Activated T-cell treated with anti-CD3 and anti-CD28 coated beads, Interleukin-2, amount 50 U/mL, for 72 hours (primary cell): ENCODE measurements at places on chromosomes 3 and 15.
A peak's percentile ranks its signal among the peaks of the same experiment; 100 is the strongest.

GRCh38 chr3:169764312-169764881 lies 463 bp downstream of the TERC start:
- H3K27me3 ChIP-seq = no peaks in the 10 kb centered on the region
- peak overlapping the region; percentile 97 for H3K4me3 ChIP-seq
- peaks cover 3% of the 10 kb centered on the region for H3K36me3 ChIP-seq
- H3K27ac ChIP-seq = peak overlapping the region; percentile 98
- DNase-seq = peak; percentile 66
- H3K4me1 ChIP-seq = peaks cover 24% of the 10 kb centered on the region

DNA sequence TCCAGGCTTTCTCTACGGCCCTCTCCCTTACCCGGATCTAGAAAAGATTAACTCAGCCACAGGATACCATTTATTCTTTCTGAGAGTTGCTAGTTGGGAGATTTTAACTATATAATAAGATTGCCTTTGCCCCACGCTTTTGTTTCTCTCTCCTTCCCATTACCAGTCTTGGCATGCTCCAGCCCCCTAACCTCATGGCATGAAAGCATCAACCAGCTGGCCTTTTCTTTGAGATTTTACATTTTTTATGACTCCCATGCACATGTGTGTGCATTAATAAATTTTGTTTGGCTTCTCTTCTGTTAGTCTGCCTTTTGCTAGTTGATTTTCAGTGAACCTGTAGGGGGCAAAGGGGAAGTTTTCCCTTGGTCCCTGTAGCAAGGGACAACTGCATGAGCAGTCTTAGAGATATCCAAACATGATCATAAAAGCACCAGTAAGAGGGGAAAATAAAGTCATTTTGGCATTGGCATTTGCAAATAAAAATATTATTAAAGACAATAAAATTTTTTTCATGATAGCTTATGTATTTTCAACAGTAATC lies 73.6 kb downstream of the OXSM start:
- no peak overlapping the region for H3K4me3 ChIP-seq
- H3K4me1 ChIP-seq = no peaks in the 10 kb centered on the region
- DNase-seq = no peak
- no peak overlapping the region for H3K27ac ChIP-seq
- H3K36me3 ChIP-seq = no peaks in the 10 kb centered on the region

GRCh38 chr3:190494907-190495306 lies 19.0 kb upstream of the IL1RAP start:
- no peak overlapping the region for H3K27ac ChIP-seq
- peaks cover 37% of the 10 kb centered on the region for H3K4me1 ChIP-seq
- H3K27me3 ChIP-seq = peaks cover 86% of the 10 kb centered on the region

- no peak for DNase-seq
- peaks cover 12% of the 10 kb centered on the region for H3K27me3 ChIP-seq
- peaks cover 48% of the 10 kb centered on the region for H3K4me1 ChIP-seq
- peaks cover 2% of the 10 kb centered on the region for H3K36me3 ChIP-seq
- H3K4me3 ChIP-seq = no peak overlapping the region
Observed at GRCh38 chr3:12179441-12179840, 20.7 kb upstream of the TIMP4 start.

GRCh38 chr3:23294770-23295387 lies 91.8 kb downstream of the UBE2E2 start:
- no peak for DNase-seq
- H3K4me3 ChIP-seq = no peak overlapping the region
- H3K36me3 ChIP-seq = peaks cover 3% of the 10 kb centered on the region
- no peaks in the 10 kb centered on the region for H3K4me1 ChIP-seq

- H3K36me3 ChIP-seq = no peaks in the 10 kb centered on the region
- no peak overlapping the region for H3K27ac ChIP-seq
- no peak overlapping the region for H3K4me3 ChIP-seq
- H3K4me1 ChIP-seq = no peaks in the 10 kb centered on the region
Observed at GRCh38 chr3:117531078-117531767, 821.6 kb downstream of the TUSC7 start.

- H3K27me3 ChIP-seq = no peaks in the 10 kb centered on the region
- no peak overlapping the region for H3K4me3 ChIP-seq
- peaks cover 2% of the 10 kb centered on the region for H3K36me3 ChIP-seq
- no peak for DNase-seq
- peaks cover 27% of the 10 kb centered on the region for H3K4me1 ChIP-seq
Observed at GRCh38 chr15:45180648-45181436, 6.9 kb downstream of the SHF start.

DNA sequence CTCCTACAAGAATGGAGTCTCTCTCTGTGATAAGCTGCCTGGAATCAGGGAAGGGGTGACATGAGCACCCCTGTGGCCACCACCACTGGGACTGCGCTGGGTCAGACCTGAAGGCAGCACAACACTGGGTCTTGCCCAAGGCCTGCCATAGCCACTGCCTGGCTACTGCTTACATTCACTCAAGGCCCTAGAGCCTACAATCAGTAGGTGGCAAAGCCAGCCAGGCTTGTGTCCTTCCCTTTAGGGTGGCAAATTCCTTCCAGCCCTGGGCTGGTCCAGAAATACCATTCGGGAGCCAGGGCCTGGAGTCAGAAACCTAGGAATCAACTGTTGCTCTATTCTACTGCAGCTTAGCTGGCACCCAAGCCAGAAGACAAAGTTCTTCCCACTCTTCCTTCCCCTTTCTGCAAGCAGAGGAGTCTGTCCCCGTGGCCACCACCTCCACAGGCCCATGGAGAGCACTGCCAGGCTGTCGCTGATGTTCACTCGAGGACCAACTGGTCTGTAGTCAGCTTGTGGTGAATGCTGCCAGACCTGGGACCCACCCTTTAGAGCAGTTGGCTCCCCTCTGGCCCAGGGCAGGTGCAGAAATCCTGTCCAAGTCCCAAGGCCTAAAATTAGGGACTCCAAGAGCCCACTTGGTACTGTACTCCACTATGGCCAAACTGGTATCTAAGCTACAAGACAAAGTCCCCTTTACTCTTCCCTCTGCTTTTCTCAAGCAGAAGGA lies 307.4 kb downstream of the THSD4 start:
- no peaks in the 10 kb centered on the region for H3K4me1 ChIP-seq
- no peak overlapping the region for H3K4me3 ChIP-seq
- no peak overlapping the region for H3K27ac ChIP-seq

GRCh38 chr15:43987924-43988323 lies 161.1 kb downstream of the WDR76 start:
- H3K27ac ChIP-seq = no peak overlapping the region
- H3K36me3 ChIP-seq = no peaks in the 10 kb centered on the region
- DNase-seq = no peak

- H3K4me1 ChIP-seq = peaks cover 29% of the 10 kb centered on the region
- no peak overlapping the region for H3K27ac ChIP-seq
- H3K36me3 ChIP-seq = peaks cover 13% of the 10 kb centered on the region
Observed at GRCh38 chr3:108283006-108283405, 13.3 kb upstream of the HHLA2 start.

- H3K27me3 ChIP-seq = peaks cover 19% of the 10 kb centered on the region
- peak; percentile 24 for DNase-seq
- no peak overlapping the region for H3K4me3 ChIP-seq
- H3K27ac ChIP-seq = no peak overlapping the region
Observed at GRCh38 chr3:114155370-114155821, 23.5 kb downstream of the DRD3 start.

- no peaks in the 10 kb centered on the region for H3K27me3 ChIP-seq
- H3K4me1 ChIP-seq = no peaks in the 10 kb centered on the region
- no peaks in the 10 kb centered on the region for H3K36me3 ChIP-seq
Observed at GRCh38 chr3:126807795-126808194, 103.8 kb downstream of the CHCHD6 start.

- H3K27me3 ChIP-seq = no peaks in the 10 kb centered on the region
- no peak overlapping the region for H3K27ac ChIP-seq
- no peaks in the 10 kb centered on the region for H3K4me1 ChIP-seq
- no peak overlapping the region for H3K4me3 ChIP-seq
- DNase-seq = no peak
- peaks cover 2% of the 10 kb centered on the region for H3K36me3 ChIP-seq
Observed at GRCh38 chr3:85525264-85525663, 566.5 kb downstream of the CADM2 start.

GRCh38 chr15:66936109-66936860 lies 129.1 kb upstream of the SMAD3 start:
- H3K27me3 ChIP-seq = peaks cover 24% of the 10 kb centered on the region
- no peak overlapping the region for H3K4me3 ChIP-seq
- H3K27ac ChIP-seq = no peak overlapping the region
- peaks cover 29% of the 10 kb centered on the region for H3K4me1 ChIP-seq
- H3K36me3 ChIP-seq = peaks cover 12% of the 10 kb centered on the region
- no peak for DNase-seq

GRCh38 chr3:37197810-37198371 lies 23.5 kb upstream of the LRRFIP2 start:
- no peak overlapping the region for H3K4me3 ChIP-seq
- H3K27ac ChIP-seq = no peak overlapping the region
- DNase-seq = no peak
- no peaks in the 10 kb centered on the region for H3K4me1 ChIP-seq

DNA sequence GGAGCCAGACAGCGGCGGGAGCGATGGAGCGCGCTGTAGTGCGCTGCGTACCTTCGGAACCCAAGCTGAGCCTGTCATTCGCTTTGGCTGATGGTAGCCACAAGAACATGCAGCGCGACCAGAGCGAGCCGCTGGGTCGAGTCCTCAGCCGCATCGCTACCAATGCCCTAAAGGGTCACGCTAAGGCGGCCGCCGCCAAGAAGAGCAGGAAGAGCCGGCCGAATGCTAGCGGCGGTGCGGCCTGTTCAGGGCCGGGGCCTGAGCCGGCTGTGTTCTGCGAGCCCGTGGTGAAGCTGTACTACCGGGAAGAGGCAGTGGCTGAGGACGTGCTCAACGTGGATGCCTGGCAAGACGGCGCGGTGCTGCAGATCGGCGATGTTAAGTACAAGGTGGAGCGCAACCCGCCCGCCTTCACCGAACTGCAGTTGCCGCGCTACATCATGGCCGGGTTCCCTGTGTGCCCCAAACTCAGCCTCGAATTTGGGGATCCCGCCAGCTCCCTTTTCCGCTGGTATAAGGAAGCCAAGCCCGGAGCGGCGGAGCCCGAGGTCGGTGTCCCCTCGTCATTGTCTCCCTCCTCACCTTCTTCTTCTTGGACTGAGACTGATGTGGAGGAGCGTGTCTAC lies 498 bp downstream of the PDE12 start:
- peak overlapping the region; percentile 89 for H3K4me3 ChIP-seq
- DNase-seq = peak; percentile 41
- peak overlapping the region; percentile 100 for H3K27ac ChIP-seq

- no peaks in the 10 kb centered on the region for H3K36me3 ChIP-seq
- no peaks in the 10 kb centered on the region for H3K4me1 ChIP-seq
- no peaks in the 10 kb centered on the region for H3K27me3 ChIP-seq
- no peak overlapping the region for H3K4me3 ChIP-seq
- no peak overlapping the region for H3K27ac ChIP-seq
Observed at GRCh38 chr3:157201648-157202278, 41.8 kb upstream of the CCNL1 start.

DNA sequence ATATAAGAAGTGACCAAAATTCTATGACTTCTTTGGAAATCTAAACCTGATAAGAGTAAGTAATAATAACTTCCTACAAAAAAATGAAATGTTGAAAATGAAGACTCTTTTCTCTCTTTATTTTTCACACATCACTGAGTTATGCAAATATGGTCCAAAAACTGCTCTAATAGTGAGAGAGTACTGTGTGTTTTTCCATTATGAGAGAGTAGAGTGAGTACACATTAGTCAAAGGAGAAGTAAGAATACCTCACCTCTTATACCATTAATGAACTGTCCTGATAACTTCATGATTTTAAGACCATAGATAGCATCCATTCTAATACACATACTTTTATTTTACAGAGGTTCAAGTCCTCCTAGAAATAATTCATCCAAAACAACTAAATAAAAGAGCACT lies 1310.2 kb downstream of the SI start:
- H3K27ac ChIP-seq = no peak overlapping the region
- no peaks in the 10 kb centered on the region for H3K36me3 ChIP-seq
- H3K4me1 ChIP-seq = no peaks in the 10 kb centered on the region
- no peak overlapping the region for H3K4me3 ChIP-seq
- H3K27me3 ChIP-seq = no peaks in the 10 kb centered on the region
- DNase-seq = no peak

GRCh38 chr3:52704611-52705437 lies 767 bp downstream of the GLT8D1 start:
- DNase-seq = no peak
- peak overlapping the region; percentile 98 for H3K4me3 ChIP-seq
- peaks cover 39% of the 10 kb centered on the region for H3K4me1 ChIP-seq
- H3K27ac ChIP-seq = peak overlapping the region; percentile 97

GRCh38 chr3:36701249-36701572 lies 63.1 kb downstream of the DCLK3 start:
- no peaks in the 10 kb centered on the region for H3K27me3 ChIP-seq
- H3K36me3 ChIP-seq = no peaks in the 10 kb centered on the region
- no peak overlapping the region for H3K27ac ChIP-seq
- DNase-seq = no peak
- no peaks in the 10 kb centered on the region for H3K4me1 ChIP-seq
- H3K4me3 ChIP-seq = no peak overlapping the region

DNA sequence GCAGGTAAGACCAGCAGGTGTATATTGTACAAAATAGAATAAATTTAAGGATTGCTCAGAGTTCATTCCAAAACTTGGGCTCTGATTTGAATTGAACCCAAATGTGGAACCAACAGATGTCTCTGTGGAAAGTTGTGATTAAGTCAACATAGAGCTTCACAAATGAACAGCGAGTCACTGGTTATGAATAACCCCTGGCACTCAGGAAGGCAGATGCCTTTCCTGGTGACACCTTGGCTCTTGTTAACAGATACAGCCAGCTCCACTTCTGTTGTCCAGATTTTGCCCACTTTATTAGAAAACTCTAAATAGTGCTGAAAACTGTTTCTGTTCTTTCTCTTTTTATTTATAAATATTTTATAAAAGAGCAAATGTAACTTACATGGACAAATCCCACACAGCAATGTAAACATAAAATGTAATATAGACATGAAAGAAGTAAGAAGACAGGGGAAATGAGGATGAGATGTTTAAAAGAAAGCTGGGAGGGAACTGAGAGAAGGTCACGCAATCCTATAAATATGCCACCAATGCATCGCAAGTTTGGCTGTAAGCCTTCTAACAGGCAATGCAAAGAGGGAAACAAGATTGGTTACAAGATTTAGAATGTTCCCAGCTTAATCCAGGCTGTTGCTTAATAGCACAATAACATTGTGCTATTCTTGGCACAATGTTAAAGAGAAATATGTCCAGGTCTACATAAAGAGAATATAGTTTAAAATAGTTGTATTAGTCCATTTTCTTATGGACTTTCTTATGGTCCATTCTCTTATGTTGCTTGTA lies 495.5 kb downstream of the TAFA4 start:
- no peaks in the 10 kb centered on the region for H3K36me3 ChIP-seq
- no peak overlapping the region for H3K27ac ChIP-seq
- H3K4me3 ChIP-seq = no peak overlapping the region
- H3K4me1 ChIP-seq = no peaks in the 10 kb centered on the region

DNA sequence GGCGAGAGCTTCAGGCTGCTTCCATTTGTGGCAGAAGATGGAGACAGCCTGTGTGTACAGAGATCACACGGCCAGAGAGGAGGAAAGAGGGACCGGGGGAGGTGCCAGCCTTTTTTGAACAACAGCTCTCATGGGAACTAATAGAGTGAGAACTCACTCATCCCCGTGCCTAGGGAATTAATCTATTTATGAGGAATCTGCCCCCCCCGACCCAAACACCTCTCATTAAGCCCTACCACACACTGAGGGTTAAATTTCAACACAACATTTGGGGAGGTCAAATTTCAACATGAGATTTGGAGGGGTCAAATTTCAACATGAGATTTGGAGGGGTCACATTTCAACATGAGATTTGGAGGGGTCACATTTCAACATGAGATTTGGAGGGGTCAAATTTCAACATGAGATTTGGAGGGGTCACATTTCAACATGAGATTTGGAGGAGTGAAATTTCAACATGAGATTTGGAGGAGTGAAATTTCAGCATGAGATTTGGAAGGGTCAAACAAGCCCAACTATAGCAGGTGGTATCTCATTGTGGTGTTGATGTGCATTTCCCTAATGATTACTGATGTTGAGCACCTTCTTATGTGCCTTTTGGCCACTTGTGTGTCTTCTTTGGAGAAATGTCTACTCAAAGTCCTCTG lies 20.6 kb upstream of the RFTN1 start:
- no peaks in the 10 kb centered on the region for H3K36me3 ChIP-seq
- no peak overlapping the region for H3K4me3 ChIP-seq
- DNase-seq = no peak
- H3K4me1 ChIP-seq = peaks cover 6% of the 10 kb centered on the region
